ENCODE measurements at places on chromosomes 6 and 20. TPM values are rescaled to one million over a fixed set of nuclear protein-coding genes. Genes with fewer than 3 reads are reported as not detected.

HMGN4 gene
- 67.1 TPM for total RNA-seq

SLC22A1 gene
- total RNA-seq: 6.7 TPM

MEI4 gene
- total RNA-seq: 0.27 TPM

TSBP1 gene
- total RNA-seq: not detected

IMPG1 gene
- total RNA-seq: 0.44 TPM

FAM83D gene
- total RNA-seq: 5.4 TPM

SLC23A2 gene
- 11.3 TPM for total RNA-seq

CCR6 gene
- 2.0 TPM for total RNA-seq

BMP5 gene
- 26.5 TPM for total RNA-seq

NDRG3 gene
- 19.1 TPM for total RNA-seq

CLIC5 gene
- 12.9 TPM for total RNA-seq

CCM2L gene
- 0.80 TPM for total RNA-seq

RBPJL gene
- total RNA-seq: not detected

PAK5 gene
- 0.76 TPM for total RNA-seq

SGK2 gene
- total RNA-seq: 20.6 TPM

TRIM39 gene
- total RNA-seq: 7.0 TPM

MDFI gene
- 106 TPM for total RNA-seq

EFCAB8 gene
- 0.53 TPM for total RNA-seq

ITPR3 gene
- 39.6 TPM for total RNA-seq

BPIFA1 gene
- total RNA-seq: not detected

PI16 gene
- not detected for total RNA-seq

ASIP gene
- total RNA-seq: not detected

RRAGD gene
- total RNA-seq: 28.1 TPM

ECT2L gene
- total RNA-seq: 0.16 TPM

FRK gene
- total RNA-seq: 16.9 TPM

STAU1 gene
- total RNA-seq: 79.2 TPM

PRRT1 gene
- total RNA-seq: 0.10 TPM

TNF gene
- not detected for total RNA-seq

Measured in hepatocyte (in vitro differentiated cells).